GM04503 (cell line): ENCODE measurements at places on chromosomes 2 and 18.
A peak's percentile ranks its signal among the peaks of the same experiment; 100 is the strongest.

DNA sequence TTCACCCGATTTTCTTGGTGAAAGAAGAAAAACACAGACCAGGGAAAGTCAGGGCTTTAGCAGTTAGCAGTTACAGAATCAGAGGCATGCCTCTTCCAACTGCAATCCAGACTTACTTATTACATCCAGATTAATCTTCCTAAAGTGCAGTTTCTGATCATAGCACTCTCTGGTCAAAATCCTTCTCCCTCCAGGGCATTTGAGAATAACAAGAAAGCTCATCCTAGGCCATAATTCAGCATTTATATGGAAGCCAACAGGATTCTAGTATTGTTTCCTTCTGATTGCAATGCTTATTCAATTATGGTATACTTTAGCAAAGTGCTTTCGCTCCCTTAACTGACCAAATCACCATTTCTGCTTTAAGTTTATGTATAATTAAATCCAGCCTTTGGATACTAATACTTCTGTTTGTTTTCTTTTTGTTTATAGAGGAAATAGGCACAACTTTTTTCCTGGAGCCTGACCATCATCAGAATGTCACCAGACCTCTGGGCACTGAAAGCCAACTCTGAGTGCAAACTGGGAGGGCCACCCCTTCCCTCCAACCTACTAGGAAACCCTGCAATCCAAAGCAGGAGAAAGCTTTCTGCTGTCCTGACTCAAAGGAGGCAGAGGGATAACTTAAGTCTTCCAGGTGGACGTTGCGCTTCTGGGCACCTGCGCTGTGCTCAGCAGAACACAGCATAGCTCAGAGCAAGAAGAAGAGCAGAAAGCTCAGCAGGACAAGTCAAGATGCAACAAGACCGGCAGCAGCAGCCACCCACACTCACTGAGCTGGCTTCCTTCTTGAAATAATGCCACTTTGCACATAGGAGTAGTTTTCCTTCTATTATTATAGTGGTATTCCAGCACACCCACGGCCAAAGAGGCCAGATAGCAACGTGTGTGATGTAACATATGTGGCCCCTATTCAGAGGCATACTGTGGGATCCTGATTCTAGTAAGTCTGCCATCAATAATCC is 99.3 kb downstream of the STK39 start:
- DNase-seq = no peak

- no peak for DNase-seq
Measured at GRCh38 chr2:58710795-58711279, 469.7 kb upstream of the FANCL start.

DNA sequence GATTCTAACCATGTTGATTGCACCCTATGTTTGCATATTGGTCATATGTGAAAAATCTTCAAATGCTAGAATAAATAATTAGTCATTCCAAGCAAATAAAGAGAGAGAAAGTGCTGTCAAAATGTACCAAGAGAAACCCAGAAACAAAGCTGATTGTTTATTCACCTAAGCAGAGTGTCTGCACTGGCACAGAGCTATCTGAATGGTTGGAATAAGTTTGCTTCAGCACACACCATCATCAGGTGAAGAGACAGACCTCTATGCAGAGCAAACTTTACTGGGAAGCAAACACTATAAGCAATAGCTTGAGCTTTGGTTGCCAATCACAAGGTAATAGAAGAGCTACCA is 25.4 kb downstream of the DSG4 start:
- DNase-seq = no peak

GRCh38 chr18:50192995-50193795 is 1.8 kb downstream of the MYO5B start:
- DNase-seq = no peak

- no peak for DNase-seq
Measured at GRCh38 chr2:32768387-32769174, 140.7 kb downstream of the TTC27 start.

GRCh38 chr2:100105678-100106054 is 36.7 kb downstream of the AFF3 start:
- DNase-seq = no peak

DNA sequence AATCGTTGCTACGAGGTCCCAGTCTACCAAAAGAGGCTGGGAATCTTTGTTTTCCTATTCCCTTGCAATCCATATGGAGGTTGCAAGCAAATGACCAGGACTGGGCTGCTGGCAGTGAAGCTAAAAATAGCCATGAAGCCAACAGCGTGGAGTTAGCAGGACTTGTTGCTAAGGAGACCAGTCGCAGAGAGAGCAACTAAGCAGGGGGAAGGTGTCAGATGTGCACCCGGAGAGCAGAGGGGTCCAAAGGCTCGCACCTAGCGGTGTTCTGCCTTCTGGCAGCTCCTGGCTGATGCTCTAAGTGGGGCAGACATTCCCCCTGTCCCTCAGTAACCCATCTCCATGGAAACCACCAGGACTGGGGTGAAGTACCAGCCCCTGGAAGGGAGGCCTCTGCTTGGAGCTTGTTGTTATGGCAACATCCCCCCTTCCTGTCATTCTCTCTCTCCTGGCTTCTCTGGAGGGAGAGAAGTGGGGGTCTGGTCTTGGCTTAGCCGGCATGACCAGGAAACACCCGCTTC is 84.6 kb downstream of the DNMT3A start:
- peak; percentile 23 for DNase-seq

DNA sequence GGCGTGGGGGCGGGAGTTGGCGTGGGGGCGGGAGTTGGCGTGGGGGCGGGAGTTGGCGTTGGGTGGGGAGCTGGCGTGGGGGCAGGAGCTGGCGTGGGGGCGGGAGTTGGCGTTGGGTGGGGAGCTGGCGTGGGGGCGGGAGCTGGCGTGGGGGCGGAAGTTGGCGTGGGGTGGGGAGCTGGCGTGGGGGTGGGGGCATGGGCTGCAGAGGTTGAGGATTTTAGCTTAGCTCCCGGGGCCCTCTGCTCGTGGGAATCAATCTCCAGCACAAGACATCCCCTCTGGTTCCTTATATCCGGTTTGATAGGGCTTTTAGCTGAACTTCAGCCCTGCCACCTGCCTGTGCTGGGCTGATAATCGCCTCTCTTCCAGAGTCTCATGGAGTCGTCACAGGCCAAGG is 177.0 kb downstream of the LDLRAD4 start:
- no peak for DNase-seq

- no peak for DNase-seq
Measured at GRCh38 chr2:71700041-71700657, 246.8 kb downstream of the DYSF start.

- DNase-seq = no peak
Measured at GRCh38 chr2:160794926-160795325, 301.3 kb upstream of the RBMS1 start.

GRCh38 chr18:48007955-48008701 is 77.7 kb upstream of the SMAD2 start:
- DNase-seq = no peak

DNA sequence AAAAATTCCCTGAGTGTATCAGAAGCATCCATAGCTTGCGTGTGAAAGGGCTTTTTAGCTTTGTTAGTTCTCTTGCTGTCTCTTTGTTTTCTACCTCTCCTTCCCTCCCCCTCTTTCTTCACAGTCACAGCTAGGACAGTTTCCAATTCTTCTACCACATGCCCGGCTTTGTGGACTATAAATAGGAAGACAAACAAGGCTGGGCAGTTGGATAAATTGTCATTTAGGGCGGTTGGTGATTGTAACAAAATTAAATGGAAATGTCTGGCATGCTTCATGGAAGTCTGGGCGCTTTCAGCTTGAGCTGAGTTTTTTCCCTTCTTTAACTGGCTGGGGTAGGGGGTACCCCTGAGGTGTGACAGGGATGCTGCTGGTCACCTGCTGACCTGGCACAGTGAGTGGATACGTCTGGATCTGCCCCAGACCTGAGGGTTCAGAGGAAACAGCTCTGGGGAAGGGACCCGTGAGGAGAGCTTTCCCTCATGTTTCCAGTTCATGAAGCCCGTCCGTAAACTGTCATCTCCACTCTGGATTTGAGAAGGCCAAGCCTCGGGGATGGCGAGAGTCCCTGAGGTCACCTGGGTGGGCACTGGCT is 29.0 kb upstream of the GIGYF2 start:
- no peak for DNase-seq
